Naive thymus-derived CD8-positive, alpha-beta T cell (primary cell): ENCODE measurements at places on chromosomes 11 and 22. TPM values are rescaled to one million over a fixed set of nuclear protein-coding genes. Genes with fewer than 3 reads are reported as not detected.
A peak's percentile ranks its signal among the peaks of the same experiment; 100 is the strongest.

The UCP3 gene
- 6.8 TPM for total RNA-seq

The CADM1 gene
- total RNA-seq, result not detected

The SCGB1D2 gene
- not detected for total RNA-seq

The RAG1 gene
- total RNA-seq, result 0.58 TPM

DNA sequence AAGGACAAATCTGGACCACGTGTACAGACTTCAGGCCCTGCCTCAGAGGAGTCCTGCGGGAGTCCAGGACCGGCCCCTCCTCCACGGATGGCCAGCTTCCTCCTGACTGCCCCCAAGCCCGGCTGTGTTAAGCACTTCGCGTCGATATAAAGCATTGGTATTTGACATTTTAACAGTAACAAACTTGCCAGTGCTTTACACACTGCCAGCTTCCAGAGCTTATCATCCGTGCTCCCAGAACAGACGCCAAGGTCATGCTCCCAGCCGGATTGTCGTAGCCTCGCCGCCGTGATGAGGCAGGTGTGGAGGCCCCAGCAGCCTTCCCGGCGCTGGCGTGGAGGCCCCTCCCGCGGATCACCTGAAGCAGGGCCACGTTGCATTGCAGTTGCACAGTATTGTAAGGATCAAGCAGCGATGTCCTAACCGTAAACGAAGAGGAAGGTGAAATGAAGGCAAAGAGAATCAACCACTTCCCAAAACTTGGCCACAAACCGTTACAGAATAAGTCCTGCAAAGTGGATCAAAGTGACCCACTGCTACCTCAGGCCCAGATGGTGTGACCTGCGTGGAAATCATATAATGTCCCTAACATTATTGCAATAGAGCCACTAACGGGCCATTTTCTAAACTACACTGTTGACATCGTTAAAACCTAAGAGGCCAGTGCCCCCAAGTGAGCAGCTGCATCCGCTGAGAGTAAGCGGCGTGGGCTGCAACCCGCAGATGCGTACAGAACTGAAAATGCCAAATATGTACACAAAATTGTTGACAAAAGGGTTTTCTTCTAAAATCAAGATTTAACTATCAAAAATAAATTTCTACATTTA lies 51.6 kb downstream of the CERK start:
- no peak for DNase-seq
- no peak overlapping the region for H3K4me3 ChIP-seq
- H3K36me3 ChIP-seq, result no peaks in the 10 kb centered on the region
- peaks cover 16% of the 10 kb centered on the region for H3K4me1 ChIP-seq

GRCh38 chr22:17675584-17675983 lies 37.0 kb downstream of the BCL2L13 start:
- DNase-seq, result no peak
- no peak overlapping the region for H3K4me3 ChIP-seq

- H3K4me3 ChIP-seq, result no peak overlapping the region
- peak; percentile 22 for DNase-seq
- H3K4me1 ChIP-seq, result peaks cover 7% of the 10 kb centered on the region
- no peak overlapping the region for H3K27ac ChIP-seq
Observed at GRCh38 chr11:36744375-36745168, 146.5 kb upstream of the RAG2 start.

DNA sequence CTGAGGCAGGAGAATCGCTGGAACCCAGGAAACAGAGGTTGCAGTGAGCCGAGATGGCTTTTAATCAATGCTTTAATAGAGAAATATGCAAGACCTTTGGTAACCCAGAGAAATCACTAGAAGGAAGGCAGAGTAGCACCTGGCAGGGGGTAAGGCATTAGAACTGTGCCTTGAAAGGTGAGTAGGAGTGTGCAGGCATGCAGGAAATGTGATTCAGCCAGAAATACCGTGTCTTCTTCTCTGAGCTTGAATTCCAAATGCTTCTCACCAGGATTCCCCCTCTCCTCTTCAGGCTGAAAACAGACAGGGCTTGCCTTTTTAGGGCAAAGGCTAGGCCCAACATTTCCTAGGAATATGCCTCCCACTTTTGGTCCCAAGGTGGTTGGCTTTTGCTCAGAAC lies 51.0 kb downstream of the OR4D9 start:
- H3K4me3 ChIP-seq, result no peak overlapping the region
- peaks cover 2% of the 10 kb centered on the region for H3K36me3 ChIP-seq
- peak overlapping the region; percentile 77 for H3K27ac ChIP-seq
- no peak for DNase-seq
- no peaks in the 10 kb centered on the region for H3K27me3 ChIP-seq
